ENCODE measurements at places on chromosomes 11 and 22.

GRCh38 chr11:115123641-115124040 is 380.6 kb downstream of the CADM1 start:
- no peak for DNase-seq

DNA sequence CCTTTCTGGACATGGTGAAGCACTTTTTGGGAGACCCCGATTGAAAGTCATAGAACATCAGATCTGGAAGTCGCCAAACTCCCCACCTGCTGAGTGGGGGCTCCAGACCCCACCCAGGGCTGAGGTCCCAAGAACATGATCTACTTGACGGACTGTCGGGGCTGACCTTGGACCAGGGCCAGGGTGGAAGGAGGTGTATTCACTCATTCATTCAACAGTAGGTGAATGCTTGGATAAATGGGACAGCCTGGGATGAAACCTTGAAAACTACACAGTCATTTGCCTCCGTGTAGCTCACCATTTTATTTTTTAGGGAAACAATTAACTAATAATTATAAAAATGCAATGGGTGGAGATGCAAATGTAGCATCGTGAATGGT is 629.0 kb downstream of the BRD1 start:
- no peak for DNase-seq

DNA sequence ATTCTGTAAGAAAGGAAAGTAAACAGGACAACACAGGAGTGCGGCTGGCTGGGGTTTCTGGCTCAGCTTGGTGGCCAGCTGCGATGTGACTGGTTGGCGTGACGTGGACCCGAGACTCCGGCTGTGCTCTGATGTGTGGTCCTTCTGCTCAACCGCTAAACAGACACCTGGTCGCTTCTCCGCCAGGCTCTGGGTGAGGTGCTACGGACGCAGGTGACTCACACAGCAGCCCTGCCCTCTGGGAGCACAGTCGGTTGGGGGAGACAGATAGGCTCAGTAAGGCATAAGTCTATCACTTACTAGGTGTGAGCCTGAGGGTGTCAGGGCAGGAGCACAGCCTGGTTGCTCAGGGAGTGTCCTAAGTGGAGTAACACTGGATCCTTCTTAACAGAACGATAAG is 8.2 kb downstream of the RTL6 start:
- no peak for DNase-seq

DNA sequence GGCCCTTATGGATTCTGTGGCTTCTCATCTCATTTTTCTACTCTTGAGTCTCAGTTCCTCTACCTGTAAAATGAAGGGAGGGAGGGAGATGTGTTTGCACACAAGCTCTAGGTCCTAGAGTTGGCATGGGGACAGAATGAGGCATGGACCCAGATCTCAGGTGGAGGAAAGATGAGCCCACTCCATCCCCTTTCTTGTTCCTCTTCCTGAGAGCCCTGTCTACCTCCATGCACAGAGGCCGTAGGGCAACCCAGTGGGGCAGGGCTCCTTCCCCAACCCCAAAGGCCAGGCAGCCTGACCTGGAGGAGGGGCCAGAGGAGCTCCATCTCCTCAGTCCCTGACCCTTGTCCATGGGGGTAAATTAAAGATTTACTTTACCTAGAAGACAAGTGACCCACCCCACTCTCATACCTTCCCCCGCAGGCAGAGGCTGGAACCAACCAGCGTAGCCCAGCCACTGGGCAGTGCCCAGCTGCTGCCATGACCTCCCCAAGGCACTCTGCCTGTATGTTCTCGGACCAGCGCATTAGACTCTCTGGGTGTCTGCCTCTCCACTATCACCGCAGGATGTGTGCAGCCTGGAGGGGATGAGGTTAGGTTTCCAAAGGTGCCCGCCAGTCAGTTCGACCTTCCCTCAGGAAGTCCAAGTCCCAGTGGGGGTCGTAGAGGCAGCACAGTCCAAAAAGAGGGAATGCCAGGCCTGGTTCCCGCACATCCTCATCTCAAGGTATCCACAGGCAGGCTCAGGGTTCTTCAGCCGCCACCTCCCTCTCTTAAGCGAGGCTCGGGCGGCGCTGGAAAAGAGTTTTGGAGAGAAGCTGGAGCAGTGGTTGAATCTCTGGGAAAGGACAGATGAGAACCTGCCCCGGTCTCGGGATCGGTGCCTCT is 3.0 kb downstream of the SMTN start:
- DNase-seq: no peak

- DNase-seq: no peak
Measured at GRCh38 chr11:112477152-112477551, 216.5 kb upstream of the PLET1 start.

DNA sequence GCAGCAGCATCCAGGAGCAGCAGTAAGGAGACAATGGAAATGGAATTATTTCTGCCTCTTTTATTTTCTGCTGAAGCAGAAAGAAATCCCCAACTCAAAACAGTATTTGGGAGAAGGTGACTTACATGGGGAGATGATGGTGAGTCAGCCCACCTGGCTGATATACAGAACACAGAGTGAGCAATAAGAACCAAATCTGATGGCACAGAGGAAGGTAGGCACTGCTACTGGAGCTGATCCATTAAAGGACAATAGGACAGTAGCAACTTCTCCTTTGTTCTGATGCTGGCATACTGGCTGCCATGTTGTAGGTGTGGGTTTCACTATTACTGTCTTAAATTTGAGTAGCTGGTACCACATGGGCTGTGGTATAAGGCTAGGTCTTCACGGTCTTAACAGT is 45.2 kb downstream of the CLPB start:
- DNase-seq: no peak

DNA sequence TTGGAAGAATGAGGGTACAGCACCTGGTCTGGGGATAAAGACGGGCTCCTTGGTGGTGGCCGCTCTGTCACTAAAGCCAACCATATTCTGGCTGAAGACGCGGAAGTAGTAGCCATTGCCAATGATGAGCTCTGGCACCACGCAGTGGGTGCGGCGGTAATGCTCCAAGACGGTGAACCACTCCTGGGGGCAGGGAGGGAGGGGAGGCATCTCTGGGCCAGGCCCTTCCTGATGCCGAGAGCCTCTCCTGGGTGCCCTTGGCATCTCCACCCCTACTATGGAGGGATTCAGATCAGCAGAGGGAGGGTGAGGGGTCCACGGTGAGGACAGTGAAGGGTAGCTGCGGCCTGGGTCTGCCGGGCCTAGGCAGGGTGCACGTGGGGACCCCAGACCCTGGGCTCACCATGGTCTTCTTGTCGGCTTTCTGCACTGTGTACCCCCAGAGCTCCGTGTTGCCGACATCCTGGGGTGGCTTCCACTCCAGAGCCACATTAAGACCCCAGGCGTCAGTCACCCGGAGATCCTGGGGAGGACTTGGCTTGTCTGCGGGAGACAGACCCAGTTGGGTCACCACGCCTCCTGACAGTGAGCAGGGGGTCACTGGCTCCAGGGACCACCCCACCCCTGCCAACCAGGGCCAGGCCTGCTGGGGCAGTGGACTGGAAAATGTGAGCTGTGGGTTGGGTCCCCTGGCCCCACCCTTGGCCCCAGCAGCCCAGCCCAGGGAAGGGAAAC is 19.5 kb downstream of the MYBPC3 start:
- DNase-seq: no peak

GRCh38 chr22:40183029-40183581 is 5.4 kb downstream of the TNRC6B start:
- peak; percentile 78 for DNase-seq

- no peak for DNase-seq
Measured at GRCh38 chr11:65217441-65218423, 36.0 kb downstream of the CAPN1 start.

- no peak for DNase-seq
Measured at GRCh38 chr11:120577041-120577440, 65.5 kb downstream of the GRIK4 start.

GRCh38 chr22:20588843-20589581 is 81.6 kb downstream of the MED15 start:
- no peak for DNase-seq

GRCh38 chr22:37520776-37521191 is 1.6 kb upstream of the CARD10 start:
- DNase-seq: no peak

DNA sequence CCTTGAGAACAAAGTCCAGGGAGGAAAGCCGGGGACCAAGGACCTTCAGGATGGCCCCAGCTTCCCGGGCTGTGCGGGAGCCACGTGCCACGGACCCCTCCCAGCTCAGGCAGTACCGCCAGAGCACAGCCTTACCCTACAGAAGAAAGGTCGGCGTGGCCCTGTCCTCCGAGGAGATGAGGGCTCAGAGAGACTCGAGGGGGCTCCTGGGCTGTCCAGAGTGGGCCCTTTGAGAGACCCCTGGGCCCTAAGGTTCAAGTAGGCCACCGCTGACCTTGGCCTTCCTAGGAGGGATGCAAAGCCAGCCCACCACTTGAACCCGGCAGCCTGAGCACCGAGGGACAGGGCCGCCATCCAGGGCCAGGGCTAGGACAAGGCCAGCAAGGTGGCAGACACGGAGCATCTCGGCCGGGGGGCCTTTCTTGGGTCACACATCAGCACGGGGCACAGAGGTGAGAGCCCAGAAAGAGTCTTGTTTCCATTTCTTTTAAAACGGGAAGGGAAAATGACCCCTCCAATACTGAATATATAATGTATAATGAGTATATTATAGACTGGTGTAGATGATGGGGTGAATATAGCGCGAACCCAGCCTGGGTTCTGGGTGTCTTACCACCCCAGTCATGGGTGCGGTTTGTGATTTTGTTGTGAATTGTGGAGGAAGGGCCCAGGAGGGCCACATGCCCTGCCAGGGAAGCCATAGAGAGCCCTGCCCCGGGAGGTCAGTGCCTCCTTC is 34.4 kb upstream of the PPARA start:
- DNase-seq: no peak

DNA sequence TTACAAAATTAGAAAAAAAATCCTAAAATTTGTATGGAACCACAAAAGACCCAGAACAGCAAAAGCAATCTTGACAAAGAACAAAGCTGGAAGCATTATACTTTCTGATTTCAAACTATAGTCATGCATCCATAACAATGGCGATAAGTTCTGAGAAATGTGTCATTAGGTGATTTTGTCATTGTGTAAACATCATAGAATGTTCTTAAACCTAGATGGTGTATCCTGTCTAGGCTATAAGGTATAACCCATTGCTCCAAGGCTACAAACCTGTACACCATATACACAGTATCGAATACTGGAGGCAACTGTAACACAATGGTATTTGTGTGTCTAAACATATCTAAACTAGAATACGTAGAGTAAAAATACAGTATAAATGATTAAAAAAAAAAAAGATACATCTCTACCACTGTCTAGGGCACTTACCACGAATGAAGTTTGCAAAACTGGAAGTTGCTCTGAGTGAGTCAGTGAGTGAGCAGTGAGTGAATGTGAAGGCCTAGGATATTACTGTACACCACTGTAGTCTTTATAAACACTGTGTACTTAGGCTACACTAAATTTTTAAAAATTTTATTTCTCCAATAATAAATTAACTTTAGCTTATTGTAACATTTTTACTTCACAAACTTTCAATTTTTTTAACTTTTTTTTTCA is 18.1 kb upstream of the SC5D start:
- DNase-seq: no peak
